C1 segment of cervical spinal cord (tissue), 14 donors: ENCODE measurements at places on chromosomes 6 and 20.

GRCh38 chr20:19786311-19786710 lies 28.3 kb downstream of the RIN2 start:
- DNase-seq = peak; percentile 12

DNA sequence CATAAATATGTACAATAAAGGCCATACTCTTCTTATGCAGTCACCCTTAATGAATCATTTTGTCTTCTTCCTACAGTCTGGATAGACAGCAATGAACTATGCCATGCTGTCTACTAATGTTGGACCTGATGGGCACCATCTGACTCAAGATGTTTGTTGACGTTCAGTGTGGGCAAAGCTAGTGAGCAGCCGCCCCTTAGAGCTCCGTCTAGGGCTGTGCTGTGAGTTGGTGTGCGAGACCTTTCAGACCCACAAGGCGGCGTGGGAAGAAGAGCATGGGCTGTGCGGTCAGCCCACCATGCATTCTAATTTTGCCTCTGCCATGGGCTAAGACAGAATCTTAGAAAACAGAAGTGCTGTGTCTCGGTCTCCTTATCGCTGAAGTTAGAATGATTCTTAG lies 829.4 kb downstream of the QKI start:
- no peak for DNase-seq

DNA sequence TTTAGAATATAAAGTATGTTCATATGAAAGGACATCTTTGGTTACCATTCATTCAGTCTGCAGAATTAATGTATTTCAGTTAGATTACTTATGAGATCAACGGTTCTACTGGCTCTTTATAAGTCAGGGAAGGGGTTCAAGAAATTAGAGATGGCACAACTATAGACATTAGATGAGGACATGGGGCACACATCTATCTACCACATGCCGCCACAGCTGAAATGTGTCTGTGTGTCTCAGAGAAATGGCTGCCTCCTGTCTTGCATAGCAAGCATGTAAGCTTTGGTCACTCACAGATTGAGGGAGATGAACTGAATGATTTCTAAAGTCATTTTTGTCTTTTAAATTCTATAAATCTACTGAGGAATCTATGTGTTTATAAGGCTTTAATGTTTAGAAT lies 128.9 kb upstream of the FAM184A start:
- no peak for DNase-seq

DNA sequence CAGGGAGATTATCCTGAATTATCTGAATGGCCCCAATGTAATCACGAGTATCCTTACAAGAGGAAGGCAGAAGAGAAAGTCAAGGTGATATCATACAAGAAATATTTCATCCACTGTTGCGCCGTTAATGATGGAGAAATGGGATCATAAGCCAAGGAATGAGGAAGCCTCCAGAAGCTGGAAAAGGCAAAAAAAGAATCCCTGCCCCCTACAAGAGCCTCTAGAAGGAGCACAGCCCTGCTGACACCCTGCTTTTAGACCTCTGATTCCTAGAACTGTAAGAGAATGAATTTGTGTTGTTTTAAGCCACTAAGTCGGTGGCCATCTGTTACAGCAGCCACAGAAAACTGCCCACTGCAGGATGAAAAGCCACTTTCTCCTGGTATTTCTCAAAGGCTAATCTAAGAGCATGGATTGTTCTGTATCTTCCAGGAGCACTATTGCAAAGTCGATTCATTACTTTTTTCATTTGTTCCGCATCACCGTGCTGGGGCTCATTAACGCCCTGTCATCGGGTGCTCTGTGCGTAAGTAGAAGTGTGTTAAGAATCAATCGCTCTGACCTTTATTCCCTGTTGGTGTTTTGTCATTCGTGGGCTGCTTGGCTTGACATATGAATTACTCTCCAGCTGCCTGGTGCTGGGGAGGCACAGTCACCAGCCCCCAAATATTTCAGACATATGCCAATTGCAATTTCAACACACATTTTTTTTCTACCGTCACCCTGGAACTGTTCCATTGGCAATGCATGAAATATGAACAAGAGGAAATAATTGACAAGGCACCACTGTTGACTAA lies 117.0 kb downstream of the PCSK2 start:
- no peak for DNase-seq

GRCh38 chr6:143180826-143181225 lies 120.1 kb downstream of the AIG1 start:
- DNase-seq = no peak

DNA sequence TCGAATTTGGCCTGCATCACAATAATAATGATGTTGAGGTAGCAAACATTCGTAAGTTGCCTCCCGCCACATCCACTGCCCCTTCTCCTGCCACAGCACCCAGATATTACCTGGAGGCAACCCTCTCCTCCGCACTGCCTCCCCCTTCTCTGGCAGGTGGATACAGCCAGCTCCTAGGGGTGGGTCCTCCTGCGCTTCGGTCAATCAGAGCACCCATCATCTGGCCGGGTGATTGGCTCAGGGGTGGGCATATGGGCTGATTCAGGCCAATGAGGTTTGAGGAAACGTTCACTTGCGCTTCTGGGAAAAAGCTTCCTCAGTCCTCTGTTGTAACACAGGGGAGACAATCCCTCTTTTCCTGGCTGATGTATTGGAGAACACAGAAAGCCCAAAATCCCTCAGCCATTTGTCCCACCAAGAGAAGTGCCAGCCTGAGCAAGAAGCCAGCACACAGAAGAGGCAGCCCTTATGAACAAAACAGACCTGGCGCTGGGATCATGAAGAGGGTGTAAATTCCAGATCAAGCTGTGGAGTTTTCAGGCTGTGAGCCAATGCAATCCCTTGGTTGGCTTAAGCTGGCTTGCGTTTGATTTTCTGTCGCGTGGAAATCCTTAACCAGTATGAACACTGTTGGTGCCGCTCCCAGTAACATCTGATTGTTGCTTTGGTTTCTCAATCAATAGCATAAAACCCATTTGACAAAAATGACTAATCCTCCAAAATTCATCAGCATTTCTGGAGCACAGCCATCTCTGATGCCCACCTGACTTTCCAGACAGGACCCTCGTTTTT lies 82.2 kb downstream of the PRDM1 start:
- DNase-seq = no peak

DNA sequence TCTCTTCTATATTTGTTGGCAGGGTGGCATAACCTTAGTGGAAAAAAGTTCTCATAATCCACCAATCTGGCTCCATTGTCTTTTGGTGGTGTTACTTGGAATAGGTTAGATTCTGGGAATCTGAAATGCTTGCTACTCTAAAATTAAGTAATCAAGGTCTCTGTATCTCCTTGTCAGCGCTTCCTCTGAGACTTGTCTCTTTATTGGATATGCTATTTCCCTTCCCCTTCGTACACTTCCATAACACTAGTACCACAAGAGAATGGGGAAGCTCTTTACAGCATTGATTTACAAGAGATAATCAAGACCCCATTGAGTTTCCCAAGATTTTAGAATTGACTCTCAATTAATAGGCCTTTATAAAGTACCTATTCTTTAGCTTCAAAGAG lies 280.2 kb downstream of the ADGB start:
- no peak for DNase-seq

GRCh38 chr20:50308513-50309279 lies 118.1 kb downstream of the CEBPB start:
- peak; percentile 17 for DNase-seq

- no peak for DNase-seq
Observed at GRCh38 chr6:114167583-114168576, 174.9 kb downstream of the HS3ST5 start.

DNA sequence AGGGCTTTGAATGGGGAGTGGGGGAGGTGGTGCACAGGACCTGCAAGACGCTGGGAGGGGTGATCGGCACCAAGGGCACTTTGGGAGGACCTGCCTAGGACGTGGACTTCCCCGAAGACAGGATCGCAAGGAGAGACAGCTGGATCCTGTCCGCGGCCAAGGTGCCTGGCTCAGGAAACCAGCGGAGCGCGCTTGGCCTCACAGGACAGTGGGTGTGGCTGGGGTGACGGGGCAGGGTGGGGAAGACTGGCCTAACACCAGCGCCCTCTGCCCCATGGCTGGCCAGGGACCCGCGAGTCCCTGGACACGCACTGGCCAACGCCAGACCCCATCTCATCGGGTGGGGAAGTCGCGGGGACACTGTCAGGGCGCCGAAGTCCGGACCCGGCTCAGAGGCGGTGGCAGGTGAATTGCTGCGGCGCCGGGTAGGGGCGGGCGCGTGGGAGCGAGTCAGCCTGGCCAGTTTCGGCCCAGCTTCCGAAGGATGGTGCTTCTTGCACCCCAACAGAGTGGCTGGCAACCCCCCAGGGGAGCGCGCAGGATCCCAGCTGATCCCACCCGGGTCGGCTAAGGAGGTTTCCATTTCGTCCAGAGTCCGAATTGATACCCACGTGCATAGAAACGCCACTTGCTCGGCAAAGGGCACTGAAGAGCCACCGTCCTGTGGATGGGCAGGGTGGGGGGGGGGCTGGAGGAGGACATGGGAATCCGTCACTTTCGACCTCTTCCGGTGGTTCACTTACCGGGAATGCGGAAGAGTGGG lies 785 bp upstream of the THBD start:
- no peak for DNase-seq

DNA sequence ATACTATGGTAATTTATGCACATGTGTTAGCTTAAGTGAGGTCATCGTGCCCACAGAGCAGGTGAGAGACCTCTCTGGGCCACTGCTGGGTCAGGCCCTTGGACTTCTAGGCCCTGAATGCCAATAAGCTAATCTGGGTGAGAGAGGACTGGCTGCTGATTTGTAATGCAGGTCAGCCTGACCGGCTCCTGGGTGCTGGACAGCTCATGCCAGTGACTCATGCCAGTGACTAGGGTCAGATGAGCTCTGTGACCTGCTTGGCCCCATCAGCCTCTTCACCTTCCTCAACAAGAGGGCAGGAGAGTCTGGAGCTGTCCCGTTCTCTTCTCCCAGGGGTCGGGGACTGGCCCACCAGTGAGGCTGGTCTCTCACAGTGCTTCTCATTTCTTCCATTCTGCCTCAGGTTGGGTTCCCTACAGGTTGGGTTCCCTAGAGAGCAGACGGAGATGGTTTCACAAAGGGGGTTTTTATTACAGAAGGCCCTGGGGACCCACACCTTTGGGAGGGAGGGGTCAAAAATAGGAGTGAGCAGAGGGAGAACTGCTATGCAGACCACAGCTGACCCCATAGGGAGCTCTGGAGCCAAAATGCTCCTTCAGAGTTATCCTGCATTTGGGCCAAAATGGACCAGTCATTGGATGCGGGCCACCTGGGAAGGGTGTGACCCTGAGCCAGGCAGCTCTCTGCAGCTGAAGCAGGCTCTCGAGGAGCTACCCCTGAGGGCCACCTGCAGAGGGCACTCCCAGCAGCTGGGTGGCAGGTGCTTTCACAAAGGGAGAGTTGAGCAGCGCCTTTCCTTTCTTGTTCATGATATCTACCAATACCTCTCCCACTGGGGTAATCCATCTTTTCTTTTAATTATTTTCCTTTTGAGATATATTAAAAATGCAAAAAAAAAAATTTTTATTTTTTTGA lies 2.2 kb upstream of the OXT start:
- no peak for DNase-seq

- DNase-seq = no peak
Observed at GRCh38 chr6:106666282-106667021, 37.1 kb downstream of the QRSL1 start.

DNA sequence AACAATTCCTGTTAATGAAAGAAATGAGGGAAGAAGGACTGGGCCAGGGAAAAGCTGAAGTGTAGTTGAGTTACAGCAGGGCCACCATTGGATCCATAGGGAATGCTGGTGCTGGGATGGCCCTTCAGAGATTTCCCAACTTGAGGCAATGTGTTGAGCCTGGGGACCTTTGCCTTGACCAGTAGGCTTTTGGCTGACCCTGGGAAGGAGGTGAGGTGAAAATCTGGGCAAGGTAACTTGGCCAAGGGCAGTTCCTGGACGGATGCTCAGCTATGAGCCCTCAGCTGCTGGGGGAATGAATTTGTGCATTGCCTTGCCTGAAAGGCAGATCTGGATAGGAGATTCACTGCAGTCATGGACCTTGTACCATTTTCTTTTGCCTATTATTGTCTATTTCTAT lies 20.4 kb downstream of the UTRN start:
- no peak for DNase-seq

DNA sequence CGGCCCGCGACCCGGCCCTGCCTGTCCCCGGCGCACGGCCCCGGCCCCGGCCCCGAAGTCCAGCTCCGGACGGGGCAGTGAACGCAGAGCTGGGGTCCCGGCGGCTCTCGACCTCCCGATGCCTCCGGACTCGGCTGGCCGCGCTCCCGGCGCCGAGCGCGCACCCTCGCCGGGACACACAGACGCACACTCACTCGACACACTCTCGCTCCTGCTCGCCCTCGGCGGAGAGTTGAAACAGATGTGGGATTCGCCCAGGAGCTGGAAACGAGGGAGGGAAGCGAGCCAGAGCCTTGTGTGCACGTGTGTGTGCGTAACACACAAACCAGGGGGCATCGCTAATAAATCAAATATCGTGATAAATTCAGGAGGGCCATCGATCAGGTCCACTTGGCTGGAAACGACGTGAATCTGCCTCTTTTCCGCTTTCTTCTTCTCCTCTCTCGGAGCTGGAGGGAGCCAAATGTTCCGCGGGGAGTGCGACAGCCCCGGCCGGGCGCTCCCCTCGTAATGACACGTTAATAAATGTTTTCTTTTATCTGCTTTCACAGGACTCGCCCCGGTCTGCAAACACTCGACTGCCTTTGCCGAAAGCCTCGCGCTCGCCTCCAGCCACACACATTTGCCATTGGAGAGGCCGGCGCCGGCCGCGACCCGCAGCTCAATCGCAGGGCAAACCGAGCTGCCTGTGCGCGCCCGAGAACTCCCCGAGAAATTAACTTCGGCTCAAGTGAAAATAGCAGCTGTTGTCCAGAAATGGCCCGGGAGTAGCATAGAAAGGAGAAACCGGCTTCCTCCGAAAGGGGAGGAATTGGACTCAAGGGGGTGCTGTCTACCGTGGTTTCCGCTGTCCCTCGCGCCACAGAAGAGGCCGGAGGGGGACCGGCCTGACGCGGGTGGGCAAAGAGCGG lies 828 bp upstream of the SULF2 start:
- DNase-seq = peak; percentile 59

GRCh38 chr6:3529232-3529631 lies 72.4 kb upstream of the SLC22A23 start:
- no peak for DNase-seq

- peak; percentile 22 for DNase-seq
Observed at GRCh38 chr6:125745281-125746018, 4.0 kb upstream of the HEY2 start.
